ENCODE measurements at places on chromosomes 2 and 18.

- DNase-seq, result no peak
These were observed 332.6 kb downstream of the KIAA1328 start for GRCh38 chr18:37161491-37161890.

DNA sequence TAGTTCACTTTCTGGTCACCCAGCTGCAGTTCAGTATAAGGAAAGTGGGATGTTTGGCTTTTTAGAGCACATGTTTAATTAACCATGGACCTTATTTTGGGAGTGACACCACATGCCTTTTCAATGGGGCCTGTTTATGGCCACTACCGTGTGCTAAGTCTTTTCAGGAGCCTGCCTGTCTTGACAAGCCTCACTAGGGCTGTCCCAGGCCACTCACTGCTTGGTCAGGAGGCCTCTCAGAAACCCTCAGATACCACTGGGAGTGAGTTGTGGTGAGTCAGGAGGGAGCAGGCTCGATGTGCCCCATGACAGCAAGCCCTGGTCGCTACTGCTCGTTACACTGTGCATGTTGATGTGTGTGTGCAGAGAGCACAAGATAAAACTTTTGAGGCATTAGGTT, 123.0 kb downstream of the MAP4K4 start:
- DNase-seq, result no peak

GRCh38 chr2:238700506-238701340, 147.2 kb upstream of the TWIST2 start:
- DNase-seq, result no peak

DNA sequence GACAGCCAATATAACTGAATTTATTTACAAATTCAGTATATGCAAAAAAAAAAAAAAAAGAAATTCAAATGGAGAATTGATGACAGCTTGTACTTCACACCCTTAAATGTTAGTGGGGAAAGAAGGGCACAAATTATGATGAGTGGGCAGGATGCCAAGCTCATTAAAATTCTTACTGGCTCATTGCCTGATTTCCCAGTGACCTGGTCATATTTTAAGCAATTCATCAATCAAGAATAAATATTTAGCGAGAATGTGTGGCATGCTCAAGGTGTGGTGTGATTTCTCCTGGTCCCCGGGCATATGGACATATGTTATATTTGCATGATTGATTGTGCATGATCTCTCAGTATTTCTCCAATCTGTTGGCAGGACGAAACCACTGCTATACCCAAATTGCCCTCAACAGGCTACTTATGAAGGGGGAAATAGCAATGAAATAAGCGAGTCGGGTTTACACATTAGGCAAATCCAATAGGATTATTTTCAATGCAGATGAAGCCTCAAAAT, 883.0 kb downstream of the LRRTM4 start:
- DNase-seq, result no peak

DNA sequence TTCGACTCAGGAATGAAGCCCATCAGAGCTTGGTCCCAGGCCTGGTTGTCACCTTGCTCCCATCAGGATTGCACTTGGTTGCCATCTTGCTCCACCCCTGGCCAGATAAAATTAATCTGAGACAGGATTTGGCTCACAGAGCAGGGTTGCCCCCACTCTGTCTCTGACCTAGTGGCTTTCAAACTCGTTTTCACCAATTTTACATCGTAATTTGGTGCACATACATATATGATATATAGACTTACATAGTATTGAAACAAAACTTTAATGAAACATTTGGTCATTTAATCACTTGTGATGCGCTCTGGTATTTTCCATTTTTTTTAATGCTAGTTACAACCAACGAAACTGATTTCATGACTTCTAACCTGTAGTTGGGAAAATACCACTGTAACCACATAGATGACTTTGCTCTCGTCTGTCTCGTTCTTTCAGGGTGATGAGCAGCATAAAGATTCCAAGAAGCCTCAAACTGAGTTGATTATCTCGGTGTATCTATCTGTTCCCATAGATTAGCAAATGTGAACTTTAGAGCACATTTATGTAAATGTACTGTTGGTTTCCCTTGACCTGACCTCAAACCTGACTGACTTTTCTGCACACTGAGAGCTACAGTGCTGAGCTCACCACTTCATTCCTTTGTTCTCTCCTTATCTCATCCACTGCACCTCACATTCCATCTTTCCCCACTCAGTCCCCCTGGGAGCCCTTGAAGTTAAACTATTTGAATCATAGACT, 30.5 kb upstream of the PLB1 start:
- no peak for DNase-seq

DNA sequence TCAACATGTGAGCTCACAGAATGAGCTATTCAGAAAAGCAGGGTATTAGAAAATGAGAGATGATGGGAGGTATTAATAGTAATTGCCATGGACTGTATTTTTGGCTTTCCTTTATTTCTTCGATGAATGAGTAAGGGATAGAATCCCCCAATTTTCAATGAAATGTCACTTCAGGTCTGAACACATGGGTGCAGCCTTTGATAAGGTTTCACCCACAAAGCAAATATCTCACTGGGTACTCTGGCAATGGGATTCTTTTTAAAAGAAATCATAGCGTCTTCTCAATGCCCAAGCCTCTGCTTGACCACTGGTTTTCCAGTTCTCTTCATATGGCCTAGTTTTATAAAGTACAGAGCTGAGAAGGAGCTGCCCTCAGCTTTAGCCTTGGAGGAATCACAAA, 610.5 kb upstream of the FANCL start:
- DNase-seq, result no peak

DNA sequence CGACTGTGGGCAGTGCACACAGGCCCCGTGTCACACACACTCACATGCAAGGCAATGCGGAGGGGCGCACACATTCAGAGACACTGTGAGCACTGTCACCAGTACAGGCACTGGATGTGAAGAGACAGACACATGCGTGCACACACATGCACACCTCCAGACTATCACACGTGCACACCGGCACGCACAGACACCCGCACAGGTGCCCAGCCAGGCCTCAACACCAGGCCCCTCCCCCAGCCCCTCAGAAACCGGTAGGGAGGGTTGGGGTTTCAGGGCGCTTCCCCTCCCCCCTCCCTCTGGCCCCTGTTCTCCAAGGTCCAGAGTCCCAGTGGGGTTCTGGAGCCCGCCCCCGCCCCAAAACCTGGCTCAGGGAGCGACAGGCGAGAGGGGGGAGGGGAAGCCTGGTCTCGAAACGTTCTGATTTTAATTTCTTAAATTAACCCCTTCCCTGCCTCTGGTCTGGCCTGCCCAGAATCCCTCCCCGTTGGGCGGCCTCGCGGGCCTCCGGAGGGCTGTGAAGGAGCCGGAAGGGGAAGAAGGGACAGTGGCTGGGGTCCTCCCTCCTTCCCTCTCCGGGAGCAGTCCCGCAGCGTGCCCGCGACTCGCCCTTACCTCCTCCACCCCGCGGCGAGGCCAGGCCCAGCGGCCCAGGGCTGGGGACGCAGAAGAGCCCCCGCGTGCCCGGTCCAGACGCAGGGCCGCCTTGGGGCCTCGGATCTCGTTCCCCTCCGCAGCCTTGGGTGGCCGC, 558 bp downstream of the FBXO41 start:
- no peak for DNase-seq

- DNase-seq, result no peak
These were observed 8.5 kb downstream of the STAM2 start for GRCh38 chr2:152167065-152167464.

DNA sequence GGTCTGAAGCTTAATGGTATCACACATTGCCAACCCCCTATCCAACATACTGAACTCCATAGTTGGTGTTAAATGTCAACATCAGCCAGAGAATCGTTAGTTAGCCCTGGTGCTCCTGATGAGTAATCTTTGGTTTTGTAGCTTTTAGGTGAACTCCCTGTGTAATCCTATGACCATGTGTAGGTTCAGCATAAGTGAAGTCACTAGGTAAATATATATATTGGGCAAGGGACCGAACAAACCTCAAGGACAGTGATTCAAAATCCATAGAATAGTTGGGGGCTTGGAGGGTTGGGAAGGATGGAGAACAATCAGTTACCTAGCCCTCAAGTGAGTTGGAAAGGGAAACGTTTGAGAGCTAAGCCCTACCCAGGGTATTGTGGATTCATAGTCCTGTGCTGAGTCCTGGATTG, 16.0 kb upstream of the AP1S3 start:
- no peak for DNase-seq

DNA sequence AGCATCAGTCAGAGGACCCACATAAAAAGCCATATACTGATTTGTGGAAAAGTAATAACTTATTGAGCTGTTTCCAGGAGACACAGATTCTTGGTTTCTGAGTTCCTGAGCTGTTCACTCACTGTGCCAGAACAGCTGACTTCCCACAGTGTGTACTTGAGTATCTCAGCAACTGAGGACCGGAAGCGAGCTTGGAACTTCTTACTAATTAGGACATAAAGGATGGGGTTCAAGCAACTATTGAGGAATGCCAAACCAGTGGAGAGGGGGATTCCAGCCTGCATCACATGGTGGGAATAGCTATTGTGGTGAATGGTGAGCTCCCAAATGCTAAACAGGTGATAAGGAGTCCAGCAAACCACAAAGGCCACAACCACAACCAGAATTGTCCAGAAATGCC, 16.4 kb downstream of the EEF1B2 start:
- DNase-seq, result no peak

GRCh38 chr18:2642771-2643170, 12.8 kb upstream of the SMCHD1 start:
- DNase-seq, result no peak

DNA sequence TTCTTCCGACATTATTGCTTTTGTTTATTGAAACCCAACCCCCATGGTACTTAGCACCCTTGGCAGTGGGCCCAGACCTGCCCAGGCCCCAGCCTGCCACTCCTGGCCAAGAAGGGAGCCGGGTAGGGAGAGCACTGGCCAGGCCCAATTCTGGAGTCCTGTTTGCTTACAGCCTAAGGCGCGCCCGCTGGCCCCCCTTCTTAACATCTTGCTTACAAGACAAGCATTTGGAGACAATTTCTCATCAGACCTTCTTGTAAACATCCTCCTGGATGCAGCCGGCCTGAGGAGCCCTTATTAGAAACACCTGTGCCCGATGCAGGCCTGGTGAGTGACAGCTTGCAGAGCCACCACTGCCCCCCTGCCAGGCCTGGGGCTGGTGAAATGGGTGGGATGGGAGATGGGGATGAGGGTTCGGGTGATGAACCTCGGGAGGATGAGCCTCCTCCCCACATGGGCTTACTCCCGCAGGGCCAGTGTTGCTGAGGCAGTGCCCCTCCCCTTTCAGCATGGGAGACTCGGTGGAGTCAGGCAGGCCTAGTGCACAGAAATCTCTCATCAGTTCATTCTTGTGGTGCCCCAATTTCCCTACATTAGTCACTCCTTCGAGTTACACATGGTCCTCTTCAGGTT, 217.5 kb downstream of the CYP26B1 start:
- no peak for DNase-seq

DNA sequence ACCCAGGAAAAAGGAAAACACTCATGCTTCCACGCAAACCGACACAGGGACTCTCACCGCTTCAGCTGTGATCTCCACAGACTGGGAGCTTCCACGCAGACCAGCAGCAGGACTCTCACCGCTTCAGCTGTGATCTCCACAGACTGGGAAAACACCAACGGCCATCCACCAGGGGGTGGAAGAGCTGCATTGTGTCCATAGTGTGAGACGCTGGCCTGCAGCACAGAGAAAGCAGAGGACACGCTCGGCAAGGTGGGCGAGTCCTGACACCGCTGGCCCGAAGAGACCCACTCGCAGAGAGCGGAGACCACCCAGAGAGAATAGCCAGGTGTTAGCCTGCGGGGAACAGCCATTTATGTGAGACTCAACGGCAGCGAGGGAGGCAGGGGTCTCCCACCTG, 42.5 kb upstream of the NFATC1 start:
- DNase-seq, result no peak

DNA sequence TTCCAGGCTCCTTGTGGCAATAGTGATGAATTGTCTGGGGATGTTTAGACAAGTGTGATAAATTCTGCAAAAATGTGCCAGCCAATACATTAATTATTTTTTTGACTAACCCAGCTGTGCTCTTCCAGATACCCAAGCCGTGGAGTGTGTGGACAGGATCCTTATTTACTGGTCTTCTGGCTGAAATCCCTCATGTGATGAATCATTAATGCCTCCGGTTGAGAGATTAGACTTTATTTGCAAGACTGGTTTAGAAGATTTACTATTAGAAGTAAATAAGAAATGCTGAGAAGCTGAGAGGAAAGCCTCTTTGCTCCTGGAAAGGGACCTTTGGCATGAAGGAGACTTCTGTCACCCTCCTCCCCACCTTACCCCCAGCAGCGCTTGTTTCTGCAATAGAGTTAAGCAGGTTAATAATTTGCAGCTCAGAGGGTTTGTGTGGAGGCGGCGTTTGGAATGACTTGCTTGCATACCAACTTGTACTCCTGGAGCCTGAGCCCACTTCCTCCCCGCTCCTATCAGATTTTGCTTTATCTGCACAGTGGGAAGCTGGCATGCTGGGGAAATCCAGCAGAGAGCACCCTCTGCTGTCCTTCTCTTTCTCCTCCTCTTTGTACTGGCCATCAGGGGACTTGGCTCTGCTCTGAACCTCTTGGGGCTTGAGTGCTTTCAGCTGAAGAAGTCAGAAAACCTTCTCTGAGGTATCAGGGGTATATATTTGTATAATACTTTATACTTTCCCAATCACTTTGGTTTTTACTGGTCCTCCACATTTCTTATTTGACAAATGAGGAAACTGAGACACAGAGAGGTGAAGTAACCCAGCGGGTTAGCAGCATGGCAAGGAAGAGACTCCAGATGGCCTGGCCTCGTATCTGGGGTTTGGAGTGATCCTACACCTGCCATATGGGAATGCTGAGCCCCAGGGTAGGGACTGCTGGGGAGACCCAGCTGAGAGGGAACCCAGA, 16.3 kb downstream of the SLC3A1 start:
- DNase-seq, result no peak

DNA sequence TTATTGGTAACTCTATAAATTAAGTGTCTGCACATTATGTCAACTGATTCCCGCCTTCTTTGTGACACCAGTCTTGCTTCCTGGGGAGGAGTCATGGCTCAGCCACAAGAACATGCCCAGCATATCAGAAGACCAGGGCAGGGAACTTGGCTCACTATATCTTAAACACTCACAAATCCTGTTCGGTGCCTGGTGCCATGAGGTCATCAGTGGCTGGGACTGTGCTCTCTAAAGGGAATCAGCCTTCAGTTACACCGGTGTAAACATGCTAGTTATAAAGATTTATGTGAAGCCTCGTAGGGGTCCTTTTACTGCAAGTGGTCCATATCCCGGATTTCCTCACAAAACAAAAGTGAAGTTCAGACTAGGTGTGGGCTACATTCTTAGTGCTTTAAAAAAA, 73.1 kb upstream of the ZNF521 start:
- no peak for DNase-seq

DNA sequence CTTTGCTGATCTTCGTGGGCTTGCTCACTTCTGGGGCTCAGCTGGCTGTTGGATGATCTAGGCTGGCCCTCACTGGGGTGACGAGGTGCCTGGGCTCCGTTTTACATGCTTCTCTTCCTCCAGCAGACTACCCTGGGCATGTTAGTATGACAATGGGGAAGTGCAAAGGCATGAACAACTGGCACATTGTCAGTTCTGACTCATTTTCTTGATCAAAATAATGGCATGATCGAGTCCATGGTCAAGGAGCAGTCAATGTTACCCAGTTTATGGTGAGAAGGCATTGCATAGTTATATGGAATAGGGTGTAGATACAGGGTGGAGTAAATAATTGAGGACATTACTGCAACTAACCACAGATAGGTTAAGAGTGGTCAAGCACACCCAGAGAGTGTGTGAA, 10.0 kb upstream of the UPP2 start:
- no peak for DNase-seq

Data from stimulated activated CD8-positive, alpha-beta memory T cell treated with anti-CD3 and anti-CD28 coated beads, Interleukin-15, amount 100 ng/mL, for 1 hour (primary cell).